Testis (tissue), 5 donors: ENCODE measurements at places on chromosomes 6 and 20.

GRCh38 chr6:137430954-137431353, 63.2 kb downstream of the OLIG3 start:
- DNase-seq: no peak

- no peak for DNase-seq
Measured at GRCh38 chr6:88683734-88684133, 279.7 kb downstream of the RNGTT start.

- DNase-seq: no peak
Measured at GRCh38 chr6:148128014-148128730, 214.5 kb upstream of the SASH1 start.

DNA sequence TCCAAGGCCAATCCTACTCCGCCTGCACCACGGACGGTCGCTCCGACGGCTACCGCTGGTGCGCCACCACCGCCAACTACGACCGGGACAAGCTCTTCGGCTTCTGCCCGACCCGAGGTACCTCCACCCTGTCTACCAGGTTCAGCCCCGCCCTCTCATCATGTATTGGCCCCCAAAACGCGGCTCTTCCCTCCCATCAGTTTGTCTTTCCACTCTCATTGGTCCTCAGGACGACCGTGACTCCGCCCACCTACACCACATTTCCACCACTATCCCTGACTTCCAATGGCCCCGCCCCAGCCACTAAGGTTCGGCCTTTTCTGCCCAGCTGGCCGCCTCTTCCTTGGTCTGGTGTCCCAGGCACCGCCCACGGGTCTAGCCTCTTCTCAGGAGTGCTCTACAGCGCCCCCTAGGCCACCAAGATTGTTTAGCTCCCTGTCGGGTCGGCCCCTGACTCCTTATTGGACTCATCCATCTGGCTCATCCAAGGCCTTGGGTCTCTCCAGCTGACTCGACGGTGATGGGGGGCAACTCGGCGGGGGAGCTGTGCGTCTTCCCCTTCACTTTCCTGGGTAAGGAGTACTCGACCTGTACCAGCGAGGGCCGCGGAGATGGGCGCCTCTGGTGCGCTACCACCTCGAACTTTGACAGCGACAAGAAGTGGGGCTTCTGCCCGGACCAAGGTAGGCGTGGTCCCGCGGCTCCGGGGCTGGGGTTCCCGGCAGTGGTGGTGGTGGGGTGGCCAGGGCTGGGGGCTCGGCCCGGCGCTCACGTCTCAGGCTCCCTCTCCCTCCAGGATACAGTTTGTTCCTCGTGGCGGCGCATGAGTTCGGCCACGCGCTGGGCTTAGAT, 3.1 kb downstream of the MMP9 start:
- peak; percentile 81 for DNase-seq

GRCh38 chr20:34880215-34880850, 3.9 kb downstream of the ACSS2 start:
- DNase-seq: no peak

- DNase-seq: no peak
Measured at GRCh38 chr20:11728937-11729336, 188.8 kb upstream of the BTBD3 start.

- no peak for DNase-seq
Measured at GRCh38 chr6:144344646-144345045, 59.5 kb downstream of the UTRN start.

DNA sequence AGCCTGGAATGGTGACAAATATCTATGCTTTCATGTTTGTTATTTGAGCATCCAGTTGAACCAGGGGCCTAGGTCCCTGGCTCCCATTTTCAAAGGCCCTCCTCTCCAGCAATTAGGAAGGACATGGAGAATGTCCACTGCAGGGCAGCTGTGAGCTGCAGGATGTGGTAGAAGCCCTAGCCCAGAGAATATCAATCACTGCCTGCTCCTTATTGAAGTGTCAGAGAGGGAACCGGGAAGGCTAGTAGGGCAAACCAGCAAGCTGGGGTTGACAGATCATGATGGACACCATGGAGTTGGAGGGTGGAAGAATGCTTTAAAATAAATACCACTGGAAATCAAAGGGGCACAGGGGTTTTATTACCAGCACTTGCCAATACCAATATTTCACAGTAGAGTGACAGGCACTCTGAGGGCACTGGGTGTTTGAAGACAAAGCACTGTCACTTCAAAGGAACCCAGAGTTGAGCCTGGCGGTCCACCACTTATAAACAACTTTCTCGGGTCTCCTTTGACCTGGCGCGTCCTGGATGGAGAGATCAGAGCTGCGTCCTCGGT, 47.7 kb downstream of the ZNF831 start:
- no peak for DNase-seq

GRCh38 chr20:63053432-63054102, 46.8 kb upstream of the BHLHE23 start:
- DNase-seq: no peak

GRCh38 chr6:166763606-166764472, 136.8 kb upstream of the RPS6KA2 start:
- peak; percentile 4 for DNase-seq

- no peak for DNase-seq
Measured at GRCh38 chr6:13241364-13241763, 87.0 kb downstream of the TBC1D7 start.

DNA sequence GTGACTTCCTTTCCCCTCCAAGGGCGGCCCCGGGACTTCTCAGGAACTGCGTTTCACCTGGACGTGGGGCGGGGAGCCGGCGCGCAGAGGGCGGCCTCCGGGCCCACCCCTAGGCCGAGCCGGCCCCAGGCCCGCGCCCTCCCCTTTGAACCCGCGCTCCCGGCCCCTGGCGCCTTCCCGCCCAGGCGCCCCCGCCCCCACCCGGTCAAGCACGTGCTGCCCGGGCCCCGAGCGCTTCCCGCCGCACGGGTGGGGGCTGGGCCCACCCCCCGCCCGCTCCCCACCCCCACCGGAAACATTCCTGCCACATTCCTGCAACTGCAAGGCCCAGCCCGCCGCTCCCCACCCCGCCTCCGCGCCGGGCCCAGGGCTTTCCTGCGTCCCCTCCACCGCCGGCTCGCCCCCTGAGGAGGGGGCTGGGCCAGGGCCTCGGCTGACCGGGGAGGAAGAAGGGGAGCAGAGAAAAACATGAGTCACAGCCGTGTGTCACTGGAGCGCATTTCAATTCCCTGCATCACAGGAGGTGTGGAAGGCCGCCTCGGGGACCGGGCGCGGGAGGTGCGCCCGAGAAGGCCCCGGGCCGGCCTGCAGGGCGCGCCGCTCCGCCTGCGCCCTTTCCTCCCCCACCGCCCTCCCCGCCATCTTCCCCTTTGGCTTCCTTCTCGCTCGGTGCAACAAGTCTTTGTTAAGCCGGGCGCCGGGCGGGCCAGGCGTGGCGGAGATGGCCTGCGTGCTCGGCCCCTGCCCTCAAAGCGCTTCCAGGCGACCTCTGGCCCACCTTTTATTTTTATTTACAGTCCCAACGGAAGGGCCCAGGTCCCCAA, 1.2 kb upstream of the HMGA1 start:
- DNase-seq: peak; percentile 33

DNA sequence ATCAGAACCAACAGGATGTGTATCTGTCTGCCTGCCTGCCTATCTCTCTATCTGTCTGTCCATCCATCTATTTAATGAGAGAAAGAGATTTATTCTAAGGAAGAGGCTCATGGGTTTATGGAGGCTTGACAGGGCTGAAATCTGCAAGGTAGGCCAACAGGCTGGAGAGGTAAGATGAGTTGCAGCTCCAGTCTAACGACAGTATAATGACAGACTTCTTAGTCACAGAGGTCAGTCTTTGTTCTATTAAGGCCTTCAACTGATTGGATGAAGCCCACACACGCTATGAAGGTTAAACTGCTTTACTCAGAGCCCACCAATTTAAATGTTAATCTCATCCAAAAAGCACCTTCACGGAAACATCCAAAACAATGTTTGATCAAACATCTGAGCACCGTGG, 100.3 kb upstream of the ENPP5 start:
- no peak for DNase-seq

GRCh38 chr6:145112711-145113148, 622.6 kb downstream of the EPM2A start:
- no peak for DNase-seq

GRCh38 chr20:61628901-61629601, 377.0 kb downstream of the CDH4 start:
- peak; percentile 41 for DNase-seq

GRCh38 chr6:113713665-113714064, 143.5 kb upstream of the MARCKS start:
- no peak for DNase-seq

DNA sequence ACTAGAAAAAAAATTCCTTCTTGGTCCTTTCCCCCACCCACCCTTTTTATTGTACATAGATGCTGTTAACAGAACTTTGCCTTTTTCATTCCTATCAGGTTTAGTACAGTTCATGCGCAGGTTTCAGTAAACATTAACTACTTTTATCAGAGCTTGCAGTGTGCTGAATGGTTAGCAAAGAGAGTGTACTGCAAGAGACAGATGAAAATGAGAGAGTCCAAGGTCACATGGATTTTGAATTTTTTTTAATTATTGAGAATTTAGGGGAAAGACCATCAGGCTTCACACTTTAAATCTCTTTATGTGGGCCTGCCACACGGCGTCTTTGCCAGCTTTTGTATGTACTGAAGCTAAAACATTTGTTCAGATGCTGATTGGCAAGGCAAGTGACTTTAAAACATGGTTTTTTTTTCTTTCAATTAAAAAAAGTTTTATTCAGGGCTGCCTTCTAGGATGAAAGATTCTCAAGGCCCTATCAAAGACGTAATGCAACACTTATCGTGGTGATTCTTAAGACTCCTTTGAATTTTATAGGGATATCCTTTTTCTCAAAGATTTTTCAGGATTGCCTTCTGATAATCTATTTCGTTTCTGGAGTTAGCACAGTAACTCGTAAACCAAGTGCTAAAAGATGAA, 32.2 kb downstream of the RREB1 start:
- DNase-seq: no peak

DNA sequence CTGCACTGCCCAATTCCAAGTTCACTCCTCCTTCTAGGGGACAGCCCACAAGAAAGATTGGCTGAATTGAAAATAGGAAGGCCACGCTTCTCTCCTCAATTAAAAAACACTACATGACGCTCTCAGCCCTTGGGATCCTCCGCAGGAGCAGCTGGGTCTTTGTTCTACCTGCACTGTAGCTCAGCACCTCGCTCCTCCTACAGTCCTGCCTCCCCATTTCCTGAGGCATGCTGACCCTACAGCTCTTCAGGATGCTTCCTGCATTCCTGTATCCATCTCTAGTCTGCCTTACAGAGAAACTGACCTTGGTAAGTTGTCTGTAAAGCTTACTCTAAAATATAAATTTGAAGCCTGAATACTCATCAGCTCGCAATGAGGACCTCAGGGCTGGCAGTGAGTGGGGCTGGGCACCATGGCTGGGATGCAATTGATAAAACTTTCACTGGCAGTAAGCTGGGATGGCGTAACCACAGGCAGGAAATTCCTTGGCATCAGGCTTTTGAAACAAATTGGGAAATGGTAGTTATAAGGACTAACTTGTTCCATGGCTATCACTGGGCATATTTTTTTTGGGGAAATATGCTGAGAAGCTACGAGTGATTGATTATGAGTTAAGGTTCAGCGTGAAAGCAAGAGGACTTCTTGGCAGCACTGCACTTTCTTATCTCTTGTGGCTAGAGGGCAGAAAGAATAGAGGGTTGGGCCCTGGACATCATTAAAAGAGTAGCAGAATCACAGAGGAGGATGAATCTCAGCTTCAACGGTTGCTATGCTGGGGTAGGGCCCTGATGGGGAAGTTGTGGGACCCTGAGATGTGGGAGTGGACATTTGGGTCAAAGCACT, 11.7 kb upstream of the SIRPB1 start:
- DNase-seq: no peak

DNA sequence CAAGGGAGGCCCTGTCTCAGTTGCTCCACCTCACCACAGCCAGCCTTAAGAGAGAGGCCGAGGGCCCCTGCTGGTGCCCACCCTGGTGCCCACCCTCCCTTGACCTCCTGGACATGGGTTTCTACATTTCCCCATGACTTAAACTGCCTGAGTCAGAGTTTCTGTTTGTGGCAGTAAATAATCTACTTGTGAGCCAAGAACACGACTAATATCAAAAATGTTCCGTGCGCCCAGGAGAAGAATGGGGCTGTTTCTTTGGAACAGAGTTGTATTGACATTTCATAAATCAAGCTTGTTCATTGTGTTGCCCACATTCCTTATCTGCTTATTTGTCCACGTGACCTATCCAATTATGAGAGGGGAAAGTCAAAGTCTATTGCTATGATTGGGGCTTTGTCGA, 143.5 kb downstream of the ANKRD60 start:
- DNase-seq: peak; percentile 1

GRCh38 chr6:87029711-87030314, 65.1 kb downstream of the CGA start:
- DNase-seq: no peak
